ENCODE measurements at places on chromosomes 1 and 21.

- no peak for DNase-seq
Measured at GRCh38 chr1:119133987-119134386, 6.5 kb downstream of the WARS2 start.

GRCh38 chr1:9785406-9785805 is 38.4 kb downstream of the CLSTN1 start:
- DNase-seq, result no peak

- DNase-seq, result no peak
Measured at GRCh38 chr1:217089361-217090014, 366.3 kb upstream of the ESRRG start.

GRCh38 chr1:234463749-234464148 is 15.2 kb downstream of the TARBP1 start:
- no peak for DNase-seq

GRCh38 chr1:160236806-160237205 is 25.5 kb downstream of the DCAF8 start:
- no peak for DNase-seq

- no peak for DNase-seq
Measured at GRCh38 chr1:245317217-245317616, 162.4 kb downstream of the KIF26B start.

DNA sequence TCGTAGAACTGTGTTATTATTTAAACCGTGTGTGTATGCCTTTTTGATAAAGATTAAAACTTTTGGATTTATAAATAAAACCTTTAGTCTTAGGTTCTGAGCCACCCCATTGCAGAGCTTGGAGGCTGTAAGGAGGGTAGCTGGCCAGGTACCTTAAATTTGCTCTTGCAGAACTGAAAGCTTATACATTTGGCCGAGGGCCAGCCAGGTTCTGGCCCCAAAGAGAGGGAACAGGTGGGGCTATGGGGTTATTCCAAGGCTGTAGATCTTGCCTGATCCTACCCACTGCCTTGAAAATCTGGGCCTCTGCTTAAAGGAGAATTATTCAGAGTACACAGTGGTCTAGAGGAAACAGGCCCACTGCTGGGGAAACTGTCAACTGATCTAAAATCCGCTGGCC is 59.6 kb downstream of the CAMK2N1 start:
- no peak for DNase-seq

GRCh38 chr1:67313934-67314671 is 6.4 kb downstream of the IL12RB2 start:
- no peak for DNase-seq

- no peak for DNase-seq
Measured at GRCh38 chr1:151611288-151611790, 511 bp upstream of the SNX27 start.

- DNase-seq, result no peak
Measured at GRCh38 chr1:15762546-15762945, 4.0 kb downstream of the FBLIM1 start.

GRCh38 chr1:99768524-99769245 is 2.2 kb upstream of the FRRS1 start:
- DNase-seq, result no peak

DNA sequence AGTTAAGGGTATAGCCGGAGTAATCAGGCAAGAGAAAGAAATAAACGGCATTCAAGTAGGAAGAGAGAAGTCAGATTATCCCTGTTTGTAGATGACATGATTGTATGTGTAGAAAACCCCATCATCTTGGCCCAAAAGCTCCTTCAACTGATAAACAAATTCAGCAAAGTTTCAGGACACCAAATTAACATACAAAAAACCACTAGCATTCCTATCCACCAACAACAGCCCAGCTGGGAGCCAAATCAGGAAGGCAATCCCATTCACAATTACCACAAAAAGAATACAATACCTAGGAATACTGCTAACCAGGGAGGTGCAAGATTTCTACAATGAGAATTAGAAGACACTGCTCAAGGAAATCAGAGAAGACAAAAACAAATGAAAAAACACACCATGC is 45.3 kb downstream of the MAST2 start:
- no peak for DNase-seq
